Bronchial epithelial cell (primary cell): ENCODE measurements at places on chromosomes 6 and 20.

DNA sequence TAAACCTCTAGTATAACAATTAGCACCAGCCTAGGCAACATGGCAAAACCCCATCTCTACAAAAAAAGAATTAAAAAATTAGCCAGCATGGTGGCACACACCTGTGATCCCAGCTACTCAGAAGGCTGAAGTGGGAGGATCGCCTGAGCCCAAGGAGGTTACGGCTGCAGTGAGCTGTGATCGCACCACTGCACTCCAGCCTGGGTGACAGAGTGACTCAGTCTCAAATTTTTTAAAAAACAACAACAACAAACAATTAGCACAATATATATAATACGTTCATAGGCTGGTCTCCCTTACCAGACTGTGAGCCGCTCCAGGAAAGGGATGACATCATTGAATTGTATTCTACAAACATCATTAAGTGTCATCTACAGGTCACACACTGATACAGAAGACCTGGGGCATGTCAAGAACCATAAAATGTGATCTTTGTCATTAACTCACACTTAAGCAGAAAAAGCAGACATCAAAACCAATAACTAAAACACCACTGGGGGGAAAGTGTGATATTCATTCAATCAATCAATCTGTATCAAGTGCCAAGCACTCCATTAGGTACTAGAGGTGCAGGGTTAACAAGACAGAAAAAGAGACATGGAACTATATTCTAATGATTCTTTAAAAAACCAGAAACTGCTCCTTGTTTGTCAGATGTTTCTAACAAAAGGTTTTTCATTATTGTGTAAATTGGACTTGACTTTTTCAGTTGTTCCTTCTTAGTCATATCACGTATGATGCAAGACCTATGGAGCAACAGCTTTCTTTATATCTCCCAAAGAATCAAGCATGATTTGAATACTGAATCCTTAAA is 17.8 kb downstream of the MAP3K5 start:
- DNase-seq: peak; percentile 91

DNA sequence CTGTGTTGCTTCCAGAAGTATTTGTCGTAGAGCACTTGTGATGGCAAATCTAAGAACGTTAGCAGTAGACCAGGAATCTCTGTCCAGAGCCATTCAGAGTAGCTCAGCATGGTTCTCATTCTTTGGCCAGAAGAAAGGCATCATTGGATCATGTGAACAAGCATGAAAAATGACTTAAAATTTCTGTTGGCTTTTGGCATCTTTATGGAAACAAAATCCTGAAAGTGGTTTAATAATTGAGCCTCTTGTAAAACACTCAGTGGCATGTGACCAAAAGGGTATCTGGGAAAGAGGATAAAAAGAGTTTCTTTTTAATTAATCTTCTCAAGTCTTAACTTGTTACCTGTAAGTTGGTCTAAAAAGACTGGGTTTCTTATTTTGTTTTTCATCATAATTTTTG is 55.2 kb downstream of the PTPN1 start:
- DNase-seq: no peak

DNA sequence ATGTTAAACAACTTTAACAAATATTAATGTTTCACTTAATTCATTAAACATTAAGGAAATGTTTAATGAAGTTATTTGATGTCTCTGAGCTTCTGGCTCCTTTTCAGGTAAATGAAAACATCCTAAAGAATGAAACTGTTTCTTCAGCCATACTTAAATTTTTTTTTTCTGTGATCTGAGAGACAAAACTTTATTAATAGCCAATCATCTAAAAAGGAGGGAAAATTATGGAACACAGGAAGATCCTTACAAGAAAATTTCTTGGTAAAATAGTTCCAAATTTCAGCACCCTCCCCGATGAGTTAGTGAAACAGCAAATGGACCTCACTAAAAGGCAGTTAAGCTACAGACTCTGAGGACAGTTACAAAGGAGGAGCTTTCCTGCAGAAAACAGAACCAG is 185.2 kb downstream of the REV3L start:
- no peak for DNase-seq

DNA sequence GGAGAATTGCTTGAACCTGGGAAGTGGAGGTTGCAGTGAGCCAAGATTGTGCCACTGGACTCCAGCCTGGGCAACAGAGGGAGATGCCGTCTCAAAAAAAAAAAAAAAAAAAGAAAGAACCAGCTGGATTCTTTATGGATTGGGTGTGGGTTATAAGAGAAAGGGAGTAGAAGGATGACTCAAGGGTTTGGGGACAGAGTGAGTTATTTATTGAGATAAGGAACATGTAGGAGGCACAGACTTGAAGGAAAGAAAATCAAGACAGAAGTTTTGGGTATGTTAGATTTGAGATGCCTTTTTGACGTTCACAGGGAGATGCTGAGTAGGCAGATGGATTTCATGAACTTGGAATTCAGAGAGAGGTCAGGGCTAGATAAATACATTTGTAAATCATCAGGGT is 47.6 kb downstream of the KIZ start:
- DNase-seq: no peak

- peak; percentile 12 for DNase-seq
Observed at GRCh38 chr6:150767571-150768018, 97.9 kb upstream of the MTHFD1L start.

GRCh38 chr6:117145940-117146339 is 119.4 kb upstream of the VGLL2 start:
- DNase-seq: no peak

- DNase-seq: no peak
Observed at GRCh38 chr20:57840066-57840465, 130.3 kb upstream of the PMEPA1 start.

GRCh38 chr6:15956205-15957106 is 172.4 kb upstream of the MYLIP start:
- no peak for DNase-seq

DNA sequence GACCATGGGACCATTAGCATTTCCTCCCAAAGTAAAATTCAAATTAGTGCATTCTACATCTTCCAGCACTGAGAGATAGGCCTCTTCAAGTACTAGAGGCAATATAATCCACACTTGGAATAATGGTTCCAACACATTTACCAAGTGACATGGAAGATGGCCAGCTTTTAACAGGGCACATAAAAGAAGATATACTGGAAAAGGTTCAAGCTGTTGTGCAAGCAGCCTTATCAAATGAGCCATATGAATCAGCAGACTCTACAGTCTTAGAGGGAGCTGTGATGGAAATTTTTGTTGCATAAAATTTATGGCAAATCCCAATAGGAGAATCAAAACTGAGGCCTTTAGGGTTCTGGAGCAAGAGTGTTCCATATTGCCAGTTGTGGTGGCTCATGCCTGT is 526.6 kb upstream of the IRAK1BP1 start:
- no peak for DNase-seq

- DNase-seq: peak; percentile 4
Observed at GRCh38 chr20:48648482-48649051, 179.2 kb downstream of the PREX1 start.

DNA sequence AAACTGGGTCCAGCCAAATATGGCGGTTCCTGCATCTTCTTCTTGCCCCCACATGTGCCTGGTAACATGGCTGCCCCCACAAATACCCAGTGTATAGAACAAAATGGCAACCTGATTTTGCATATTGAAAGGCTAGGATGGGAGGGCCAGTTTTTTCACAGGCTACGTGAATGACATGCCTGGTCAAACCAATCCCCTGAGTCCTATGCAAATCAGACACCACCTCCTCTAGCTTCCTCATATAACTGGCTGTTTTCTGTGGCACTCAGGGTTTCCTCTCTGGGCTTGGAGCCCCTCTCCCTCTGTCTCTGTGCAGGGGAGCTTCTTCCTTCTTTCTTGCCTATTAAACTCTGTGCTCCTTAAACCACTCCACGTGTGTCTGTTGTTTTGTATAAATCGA is 372.1 kb downstream of the KIF16B start:
- DNase-seq: no peak

- DNase-seq: no peak
Observed at GRCh38 chr6:159103396-159104162, 58.8 kb upstream of the TAGAP start.
